ENCODE measurements at places on chromosomes 3 and 15.

DNA sequence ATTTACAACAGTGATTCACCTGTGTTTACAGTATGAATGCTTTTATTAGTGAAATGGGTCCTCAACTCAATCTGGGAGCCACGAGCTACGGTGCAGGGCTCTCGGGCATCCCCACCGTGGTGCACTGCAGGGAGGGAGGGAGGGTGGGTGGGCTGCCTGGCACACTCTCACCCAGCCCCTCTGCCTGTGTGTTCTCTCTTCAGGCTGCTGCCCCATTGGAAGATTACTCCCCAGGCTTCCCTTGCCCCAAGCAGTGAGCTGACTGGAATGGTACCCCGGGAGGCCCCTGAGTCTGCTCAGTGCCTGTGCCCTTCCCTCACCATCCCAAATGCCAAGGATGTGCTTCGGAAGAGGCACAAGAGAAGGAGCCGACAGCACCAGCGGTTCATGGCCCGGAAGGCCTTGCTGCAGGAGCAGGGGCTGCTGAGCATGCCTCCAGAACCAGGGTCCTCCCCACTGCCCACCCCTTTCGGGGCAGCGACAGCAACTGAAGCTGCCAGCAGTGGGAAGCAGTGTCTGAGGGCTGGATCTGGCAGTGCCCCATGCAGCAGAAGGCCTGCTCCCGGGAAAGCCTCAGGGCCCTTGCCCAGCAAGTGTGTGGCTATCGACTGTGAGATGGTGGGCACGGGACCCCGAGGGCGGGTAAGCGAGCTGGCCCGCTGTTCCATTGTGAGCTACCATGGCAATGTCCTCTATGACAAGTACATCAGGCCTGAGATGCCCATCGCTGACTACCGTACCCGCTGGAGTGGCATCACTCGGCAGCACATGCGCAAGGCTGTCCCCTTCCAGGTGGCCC lies 5.0 kb downstream of the AEN start:
- DNase-seq, result no peak

GRCh38 chr3:70546679-70547078 lies 234.2 kb upstream of the MDFIC2 start:
- DNase-seq, result no peak

DNA sequence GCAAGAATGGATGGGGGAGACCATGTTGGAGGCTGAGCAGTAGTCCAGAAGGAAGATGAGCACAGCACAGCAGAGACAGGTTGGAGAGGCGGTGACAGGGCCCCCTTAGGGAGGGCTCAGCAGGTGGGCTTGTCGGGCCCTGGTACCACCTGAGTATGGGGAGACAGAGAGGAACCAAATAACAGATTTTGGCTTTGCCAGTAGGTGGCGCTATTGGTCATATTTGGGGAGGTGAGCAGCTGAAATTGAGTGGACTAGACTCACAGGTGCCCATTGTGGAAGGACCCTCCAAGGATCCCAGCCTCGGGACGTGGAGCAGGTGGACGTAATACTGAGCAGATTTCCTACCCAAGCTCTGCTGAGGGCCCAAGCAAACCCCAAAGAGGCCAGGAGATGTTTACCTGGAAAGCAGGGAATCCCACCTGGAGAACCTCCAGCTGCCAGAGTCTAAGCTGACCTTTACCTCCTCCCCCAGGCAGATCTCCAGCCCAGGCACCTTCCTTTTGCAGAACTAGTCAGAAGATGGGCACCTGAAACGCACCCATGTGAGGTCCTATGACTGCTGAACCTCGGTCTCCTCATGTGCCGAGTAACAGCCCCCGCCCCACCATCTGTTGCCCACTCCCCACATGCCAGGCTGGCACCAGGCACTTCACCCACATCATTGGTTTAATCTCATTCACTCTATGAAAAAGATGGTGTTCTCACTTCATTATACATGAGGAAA lies 24.6 kb upstream of the CORO2B start:
- DNase-seq, result no peak

GRCh38 chr3:129985113-129985512 lies 10.6 kb downstream of the TRH start:
- DNase-seq, result no peak

DNA sequence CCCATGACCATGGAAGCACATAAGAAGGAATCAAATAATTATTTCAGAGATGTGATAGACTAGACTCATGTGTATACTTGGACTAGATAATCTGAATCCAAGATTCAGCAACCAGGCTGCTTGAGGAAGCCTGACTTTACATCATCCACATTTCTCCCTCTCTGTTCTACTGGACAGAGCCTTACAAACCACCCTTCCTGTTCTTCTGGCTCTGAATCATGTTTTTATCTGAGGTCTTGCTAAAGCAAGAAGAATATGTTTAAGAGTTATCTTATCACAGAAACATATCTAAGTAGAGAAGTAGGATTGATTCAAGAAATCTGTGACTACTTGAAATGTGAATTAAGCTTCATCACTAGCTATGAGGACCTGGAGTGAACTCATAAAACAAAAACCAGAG lies 71.1 kb upstream of the SLC24A5 start:
- no peak for DNase-seq

GRCh38 chr3:184945886-184946625 lies 134.1 kb downstream of the VPS8 start:
- no peak for DNase-seq

DNA sequence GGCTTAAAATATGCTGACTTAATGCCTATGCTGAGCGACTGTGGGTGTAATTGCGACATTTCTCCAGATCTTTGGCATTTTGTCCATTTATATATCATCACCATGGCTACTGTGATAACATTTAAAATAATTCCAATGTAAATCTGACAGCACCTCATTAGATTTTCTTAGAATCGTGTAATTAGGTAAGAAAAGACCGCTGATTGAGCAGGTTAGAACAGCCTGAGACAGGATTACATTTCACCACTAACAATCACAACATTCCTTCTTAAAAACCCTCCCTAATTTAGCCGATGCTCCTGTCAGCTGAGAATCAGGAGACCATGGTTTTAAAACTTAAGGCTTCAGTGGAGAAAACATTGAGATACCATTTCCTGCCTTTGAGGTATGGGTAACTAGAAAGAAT lies 455.3 kb upstream of the PDZRN3 start:
- DNase-seq, result no peak

DNA sequence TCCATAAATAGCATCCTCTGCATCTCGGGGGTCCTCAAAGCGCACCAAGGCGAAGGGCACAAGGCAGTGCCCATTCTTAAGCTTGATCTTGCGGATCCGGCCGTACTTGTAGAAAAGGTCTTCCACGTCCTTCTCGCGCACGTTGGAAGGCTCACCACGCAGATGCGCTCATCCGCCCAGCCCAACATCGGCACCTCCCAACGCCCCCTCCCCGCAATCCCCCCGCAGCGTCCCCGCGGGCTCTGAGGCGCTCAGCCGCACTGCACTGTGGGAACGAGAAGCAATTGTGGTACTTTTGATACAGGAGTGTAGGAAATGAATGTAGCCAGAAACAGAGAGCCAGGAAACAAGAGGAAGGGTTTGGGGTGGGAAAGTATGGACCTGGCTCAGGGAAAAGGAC lies 17.5 kb downstream of the AP3B2 start:
- DNase-seq, result no peak

DNA sequence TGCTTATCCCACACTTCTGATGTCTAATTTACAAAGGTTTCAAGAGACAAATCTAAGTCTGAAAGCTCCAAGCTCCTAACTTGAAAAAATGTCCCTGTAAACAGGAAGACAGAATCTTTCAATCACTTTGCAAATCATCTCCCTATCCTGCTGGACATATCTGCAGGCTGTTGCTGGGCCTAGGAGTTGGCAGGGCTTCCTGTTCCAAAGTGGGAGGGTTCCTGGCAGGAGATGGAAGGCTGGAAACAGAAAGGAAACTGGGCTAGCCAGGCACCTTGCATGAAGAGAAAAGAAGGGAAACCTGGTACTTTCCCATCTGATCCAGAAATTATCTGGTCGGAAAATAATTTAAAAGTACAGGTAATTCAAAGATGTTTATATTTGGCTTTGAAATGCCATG lies 227.3 kb upstream of the IL12A start:
- no peak for DNase-seq

DNA sequence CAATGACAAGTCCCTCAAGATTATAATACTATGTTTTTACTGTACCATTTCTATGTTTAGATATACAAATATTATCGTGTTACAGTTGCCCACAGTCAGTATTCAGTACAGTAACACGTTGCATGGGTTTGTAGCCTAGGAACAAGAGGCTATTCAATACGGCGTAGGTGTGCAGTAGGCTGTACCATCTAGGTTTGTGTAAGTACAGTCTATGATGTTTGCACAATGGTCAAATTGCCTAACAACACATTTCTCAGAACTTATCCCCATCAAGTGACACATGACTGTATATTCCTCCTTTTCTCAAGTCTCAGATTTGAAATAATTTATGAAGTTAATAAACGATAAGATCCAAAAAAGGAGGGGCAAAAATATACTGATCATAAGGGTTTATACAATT lies 21.7 kb downstream of the ZDHHC3 start:
- DNase-seq, result no peak

GRCh38 chr3:183824761-183825455 lies 469 bp downstream of the MAP6D1 start:
- DNase-seq, result no peak

GRCh38 chr3:17802950-17803349 lies 60.5 kb upstream of the TBC1D5 start:
- DNase-seq, result no peak

DNA sequence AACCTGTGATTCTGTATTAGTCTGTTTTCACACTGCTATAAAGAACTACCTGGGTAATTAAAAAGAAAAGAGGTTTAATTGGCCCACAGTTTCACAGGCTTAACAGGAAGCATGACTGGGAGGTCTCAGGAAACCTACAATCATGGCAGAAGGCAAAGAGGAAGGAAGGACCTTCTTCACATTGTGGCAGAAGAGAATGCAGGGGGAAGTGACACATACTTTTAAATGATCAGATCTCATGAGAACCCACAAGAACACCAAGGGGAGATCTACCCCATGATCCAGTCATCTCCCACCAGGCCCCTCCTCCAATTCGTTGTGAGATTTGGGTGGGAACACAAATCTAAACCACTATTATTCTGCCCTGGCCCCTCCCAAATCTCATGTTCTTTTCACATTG lies 6.1 kb downstream of the ZKSCAN7 start:
- DNase-seq, result no peak

DNA sequence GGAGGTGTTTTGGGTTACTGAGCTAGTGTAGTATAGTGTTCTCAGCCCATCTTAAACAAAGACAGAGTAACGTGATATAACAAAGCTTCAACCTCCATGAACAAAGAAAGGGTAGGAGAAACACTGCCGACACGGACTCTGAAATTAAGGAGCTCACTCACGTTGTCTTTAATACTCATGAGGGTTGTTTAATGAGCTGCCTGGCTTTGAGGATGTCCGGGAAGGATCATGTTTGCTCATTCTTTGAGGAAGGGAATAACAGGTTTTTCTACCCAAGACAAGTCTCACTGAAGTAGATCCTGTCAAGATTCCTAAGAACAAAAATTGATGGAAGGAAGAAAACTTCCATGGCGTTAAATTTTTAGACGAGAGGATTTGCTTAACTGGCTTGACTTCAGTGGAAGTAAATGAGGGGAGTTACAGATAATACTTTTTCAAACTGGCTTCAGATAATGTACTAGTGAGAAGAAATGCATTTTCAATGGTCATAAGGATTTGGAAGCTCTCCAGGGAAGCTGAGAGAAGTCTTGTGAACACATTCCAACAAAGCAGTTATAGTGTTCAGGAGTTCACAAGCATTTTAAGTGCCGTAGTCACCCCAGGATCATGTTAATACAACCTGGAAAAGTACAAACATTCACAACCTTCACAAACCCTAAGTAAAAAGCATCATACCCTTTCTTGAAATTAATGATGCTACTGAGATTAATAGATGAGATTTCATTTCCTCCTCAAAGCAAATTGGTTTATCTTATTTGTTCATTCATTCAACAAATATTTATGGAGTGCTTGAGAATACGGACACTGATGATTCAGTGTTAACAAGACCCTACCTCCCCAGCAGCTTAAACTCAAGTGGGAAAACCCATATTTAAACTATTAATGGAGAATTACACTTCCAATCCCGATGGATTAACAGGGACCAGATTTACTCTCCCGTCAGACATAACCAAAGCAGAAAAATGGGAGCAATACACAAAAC lies 101.5 kb downstream of the SHQ1 start:
- peak; percentile 16 for DNase-seq

DNA sequence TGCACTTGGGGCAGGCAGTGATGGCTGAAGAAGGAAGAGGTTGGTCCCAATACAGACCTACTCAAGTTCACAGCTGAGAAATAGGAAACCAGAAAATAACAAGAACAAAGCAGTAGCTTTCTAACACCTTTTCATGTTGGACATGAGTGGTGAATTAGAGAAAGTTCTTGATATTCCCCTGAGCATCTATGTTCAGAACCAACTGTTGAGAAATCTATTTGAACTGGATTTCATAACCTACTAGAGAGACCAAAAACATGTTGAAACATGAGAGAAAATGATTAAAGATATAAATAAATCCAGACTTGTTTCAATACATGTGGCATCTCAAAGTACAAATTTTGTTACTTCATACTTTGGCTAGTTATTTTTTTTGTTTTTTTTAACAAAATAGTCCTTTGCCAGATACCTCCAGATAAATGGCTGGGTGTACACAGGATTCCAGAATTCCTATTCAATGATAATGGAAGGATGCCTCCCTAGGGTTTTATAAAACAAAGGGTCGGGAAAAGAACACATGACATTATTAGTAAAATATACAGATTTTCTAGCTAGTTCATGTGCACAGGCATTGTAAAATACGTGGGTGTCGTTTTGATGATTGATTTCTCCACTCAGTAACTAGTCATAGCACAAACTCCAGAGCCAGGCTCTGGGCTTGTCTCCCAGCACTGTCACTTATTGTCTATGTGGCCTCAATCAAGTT lies 34.4 kb upstream of the TNFSF10 start:
- DNase-seq, result no peak

- no peak for DNase-seq
Measured at GRCh38 chr3:131694376-131694775, 191.6 kb upstream of the MRPL3 start.

DNA sequence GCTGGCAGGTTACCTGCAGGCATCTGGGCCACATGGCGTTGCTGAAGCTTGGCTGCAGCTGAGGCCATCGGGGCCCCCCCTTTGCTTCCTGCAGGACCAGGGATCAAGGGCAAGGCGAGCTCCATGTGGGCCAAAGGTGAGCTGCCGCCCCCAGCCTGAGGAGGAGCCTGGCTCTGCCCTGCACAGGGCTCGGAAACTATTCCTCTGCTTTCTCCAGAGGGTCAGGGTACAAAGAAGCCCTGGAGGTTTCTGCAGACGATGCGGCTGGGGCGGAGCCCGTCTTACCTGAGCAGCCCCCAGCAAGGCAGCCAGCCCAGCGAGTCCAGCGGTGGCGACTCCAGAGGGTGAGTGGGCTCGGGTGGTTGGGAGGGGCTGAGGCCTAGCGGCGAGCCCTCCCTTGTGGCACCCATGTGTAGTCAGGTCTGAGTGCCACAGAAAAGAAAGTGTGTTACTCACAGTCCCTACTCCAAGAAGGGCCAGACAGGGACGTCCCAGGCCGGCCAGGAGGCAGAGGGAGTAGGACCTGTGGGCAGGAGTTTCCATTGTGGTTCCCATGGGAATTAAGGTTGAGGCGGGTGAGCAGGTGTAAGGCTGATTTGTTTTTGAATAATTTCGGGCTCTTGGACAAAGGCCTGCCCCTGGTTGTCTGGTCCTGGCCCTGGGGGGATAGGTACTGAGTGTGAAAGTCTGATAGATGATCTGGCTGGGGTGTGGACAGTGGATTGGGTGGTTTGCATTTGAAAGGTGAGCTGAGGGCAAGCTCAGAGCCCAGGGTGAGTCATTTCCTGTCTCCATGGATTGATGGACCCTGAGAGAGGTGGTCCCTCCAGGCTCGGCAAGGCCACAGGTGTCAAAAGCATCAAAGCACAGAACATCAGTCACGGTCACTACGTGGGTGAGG lies 25.4 kb downstream of the CFAP100 start:
- DNase-seq, result no peak
